ENCODE measurements at places on chromosomes 5 and 9.

DNA sequence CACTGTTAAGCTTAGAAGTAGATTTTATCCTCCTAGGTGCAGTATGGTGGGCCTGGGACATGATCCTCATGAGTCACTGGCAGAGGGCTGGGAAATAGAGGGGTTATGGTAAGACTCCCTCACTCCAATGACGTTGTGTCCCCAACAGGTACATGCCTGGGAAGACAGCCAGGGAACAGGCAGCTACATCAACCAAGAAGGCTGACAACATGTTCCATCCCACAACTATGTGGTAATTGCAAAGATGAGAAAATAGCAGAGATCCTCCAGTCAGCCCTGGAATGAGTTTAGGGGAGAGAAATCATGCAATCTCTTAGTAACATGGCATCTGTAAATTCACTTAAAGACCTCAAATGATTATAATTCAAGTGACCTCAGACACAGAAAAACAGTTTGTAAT lies 114.4 kb upstream of the LIFR start:
- DNase-seq = no peak

- DNase-seq = no peak
Measured at GRCh38 chr9:127755061-127756060, 20.3 kb upstream of the TOR2A start.

GRCh38 chr9:123007269-123007668 lies 26.2 kb upstream of the GPR21 start:
- DNase-seq = no peak

DNA sequence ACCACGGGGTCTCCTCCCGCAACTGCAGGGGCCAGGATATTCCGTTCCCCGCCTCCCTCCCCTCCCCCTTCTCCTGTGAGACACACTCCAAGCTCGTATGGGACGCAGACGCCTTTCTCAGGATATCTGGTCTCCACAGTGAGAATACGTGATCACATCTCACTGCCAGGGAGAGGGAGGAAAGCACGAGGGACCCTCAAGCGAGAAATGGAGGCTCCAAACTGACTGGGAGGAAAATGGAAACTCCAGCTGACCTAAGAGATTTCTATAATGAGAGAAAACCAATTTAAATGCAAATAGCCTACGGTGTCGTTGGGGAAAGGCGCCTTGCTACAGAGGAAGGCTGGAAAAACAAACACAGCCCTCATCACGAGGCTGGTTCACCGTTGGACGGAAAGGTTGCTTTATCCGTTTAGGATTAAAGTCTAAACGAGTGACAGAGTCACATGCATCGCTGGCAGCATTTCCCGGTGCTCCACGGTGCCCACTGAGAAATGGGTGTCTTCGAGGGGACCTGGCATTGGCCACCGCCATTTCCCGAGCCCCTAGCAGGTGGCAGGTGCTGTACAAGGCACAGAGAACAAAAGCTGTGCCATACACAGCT lies 116.9 kb upstream of the CPEB4 start:
- DNase-seq = no peak

DNA sequence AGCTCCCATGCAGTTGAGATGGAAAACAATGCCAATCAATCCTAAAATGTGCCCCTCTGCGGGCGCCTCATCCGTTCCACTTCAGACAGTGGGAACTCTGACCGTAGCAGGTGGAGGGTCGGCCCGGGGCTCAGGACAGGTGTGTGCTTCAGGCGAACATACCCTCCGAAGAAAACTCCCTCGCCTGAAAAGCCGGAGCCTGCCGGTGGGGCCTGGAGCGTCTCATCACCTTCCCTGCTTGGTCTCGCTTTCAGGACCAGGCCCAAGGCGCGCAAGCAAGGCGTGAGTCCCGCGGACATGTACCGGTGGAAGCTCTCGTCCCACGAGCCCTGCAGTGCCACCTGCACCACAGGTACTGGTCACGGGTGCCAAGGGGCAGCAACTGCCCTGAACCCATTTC lies 26.4 kb downstream of the ADAMTSL2 start:
- no peak for DNase-seq

GRCh38 chr5:34499001-34499734 lies 157.0 kb upstream of the RAI14 start:
- no peak for DNase-seq

Measured in cortex of kidney (tissue), 1 donor.